Left ventricle myocardium inferior (tissue), 1 donor: ENCODE measurements at places on chromosomes 16 and 17.

GRCh38 chr16:12503191-12503590, 300.5 kb downstream of the CPPED1 start:
- DNase-seq, result no peak

GRCh38 chr17:61504697-61505096, 52.5 kb downstream of the TBX4 start:
- no peak for DNase-seq

DNA sequence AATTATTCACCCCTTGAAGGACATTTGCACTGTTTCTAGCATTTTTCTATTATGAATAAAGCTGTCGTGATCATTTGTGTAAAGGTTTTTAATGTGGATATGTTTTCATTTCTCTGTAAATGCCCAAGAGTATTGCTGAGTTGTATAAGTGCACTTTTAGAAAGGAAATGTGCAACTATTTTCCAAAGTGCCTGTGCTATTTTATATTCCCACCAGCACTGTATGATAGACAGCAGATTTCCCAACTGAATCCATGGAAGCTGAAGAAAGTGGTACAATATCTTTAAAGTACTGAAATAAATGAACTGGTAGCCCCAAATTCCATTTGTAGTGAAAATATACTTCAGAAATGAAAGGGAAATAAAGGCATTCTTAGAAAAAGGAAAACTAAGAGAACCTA, 238.4 kb downstream of the BCAS3 start:
- no peak for DNase-seq

DNA sequence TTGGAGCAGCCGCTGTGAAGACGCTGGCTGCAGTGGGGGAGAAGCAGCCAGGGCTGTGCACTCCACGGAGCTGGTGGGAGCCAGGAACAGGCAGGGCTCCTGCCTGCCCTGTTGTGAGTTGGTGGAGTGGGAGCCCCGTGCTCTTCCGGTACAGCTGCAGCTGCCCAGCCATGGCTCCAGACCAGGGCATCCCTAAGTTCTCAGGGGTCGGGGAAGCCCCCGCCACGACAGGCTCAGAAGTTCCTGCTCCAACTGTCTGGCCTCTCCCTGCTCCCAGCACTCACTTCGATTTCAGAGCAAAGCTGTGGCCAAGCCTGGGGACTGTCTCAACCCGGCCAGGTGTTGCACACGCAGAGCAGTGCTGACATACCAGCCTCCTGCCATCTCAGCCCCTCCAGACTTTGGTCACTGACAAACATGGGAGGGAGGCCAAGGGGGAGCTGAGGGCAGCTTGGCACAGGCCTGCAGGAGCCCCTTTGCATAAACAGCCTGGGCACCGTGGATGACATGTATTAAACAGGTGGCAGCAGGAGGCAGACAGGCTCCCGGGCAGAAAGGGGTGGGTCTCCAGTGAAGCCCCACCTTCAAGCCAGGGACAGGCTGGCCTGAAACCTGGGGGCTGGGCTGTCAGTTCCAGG, 13.9 kb upstream of the KDM8 start:
- DNase-seq, result no peak

GRCh38 chr17:31060791-31061550, 33.8 kb upstream of the NF1 start:
- no peak for DNase-seq

- no peak for DNase-seq
Observed at GRCh38 chr17:50267074-50267841, 7.0 kb upstream of the TMEM92 start.

GRCh38 chr16:56109205-56109604, 82.1 kb upstream of the GNAO1 start:
- DNase-seq, result no peak

- no peak for DNase-seq
Observed at GRCh38 chr17:48995304-48995973, 1.7 kb upstream of the IGF2BP1 start.

DNA sequence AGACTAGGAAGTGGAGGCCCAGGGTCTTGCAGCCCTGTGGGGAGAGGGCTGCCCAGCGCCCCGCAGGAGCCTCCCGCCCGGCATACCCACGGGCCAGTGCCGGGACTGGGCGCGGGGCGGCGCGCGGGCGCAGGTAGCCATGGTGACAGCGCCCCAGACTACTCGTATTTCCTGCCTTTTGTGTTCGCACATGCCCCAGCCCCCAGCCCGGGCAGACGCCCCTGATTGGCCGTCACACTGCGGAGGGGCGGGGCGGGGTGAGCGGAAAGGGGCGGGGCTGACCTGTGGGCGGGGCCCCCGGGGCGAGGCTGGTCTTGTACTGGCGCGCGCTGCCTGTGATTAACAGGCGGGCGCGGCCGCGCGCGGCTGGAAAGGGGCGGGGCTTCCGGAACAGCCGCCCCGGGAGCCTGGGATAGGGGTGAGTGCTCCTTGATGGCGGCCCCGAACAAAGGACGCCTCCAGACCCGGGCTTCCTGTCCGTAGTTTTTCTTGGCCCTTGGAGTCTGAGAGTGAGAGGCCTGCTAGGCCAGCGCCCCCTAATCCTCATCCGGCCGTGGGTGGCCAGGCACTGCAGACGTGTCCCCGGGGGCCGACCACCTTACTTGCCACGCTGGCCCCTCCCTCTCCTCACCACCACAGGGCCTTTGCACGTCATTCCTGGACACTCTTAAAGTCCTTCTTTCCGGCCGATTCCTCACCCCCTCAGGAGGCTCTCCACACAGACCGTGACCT, 71.0 kb downstream of the RAI1 start:
- DNase-seq, result peak; percentile 95

DNA sequence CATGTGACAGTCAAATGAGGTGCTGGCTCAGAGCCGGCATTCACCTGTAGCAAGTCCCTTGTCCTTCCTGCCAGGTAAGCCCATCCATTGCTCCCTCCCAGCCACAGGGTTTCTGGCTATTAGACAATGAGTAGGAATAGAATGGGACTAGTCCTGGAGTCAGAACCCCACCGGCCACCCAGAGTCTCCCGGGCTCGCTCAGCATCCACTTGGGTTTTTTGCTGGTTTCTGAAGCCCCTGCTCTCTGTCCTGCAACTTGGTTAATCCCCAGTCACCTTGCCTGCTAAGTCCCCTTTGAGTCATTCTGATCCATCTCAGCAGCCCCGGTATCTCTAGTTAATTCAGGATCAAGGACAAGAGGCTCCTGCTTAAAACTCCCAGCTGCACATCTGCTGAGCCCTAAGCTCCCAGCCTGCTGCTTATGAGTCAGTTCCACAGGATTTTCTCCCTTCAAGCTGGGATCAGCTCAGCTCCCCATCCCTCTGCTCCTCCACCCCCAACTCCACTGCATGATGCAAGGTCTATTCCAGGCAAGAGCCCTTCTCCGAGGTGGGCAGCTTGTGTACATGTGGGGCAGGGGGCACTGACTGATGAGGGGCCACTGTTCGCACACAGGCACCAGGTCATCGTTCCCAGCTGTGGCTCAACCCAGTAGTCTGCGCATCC, 19.9 kb upstream of the MRPS23 start:
- no peak for DNase-seq

DNA sequence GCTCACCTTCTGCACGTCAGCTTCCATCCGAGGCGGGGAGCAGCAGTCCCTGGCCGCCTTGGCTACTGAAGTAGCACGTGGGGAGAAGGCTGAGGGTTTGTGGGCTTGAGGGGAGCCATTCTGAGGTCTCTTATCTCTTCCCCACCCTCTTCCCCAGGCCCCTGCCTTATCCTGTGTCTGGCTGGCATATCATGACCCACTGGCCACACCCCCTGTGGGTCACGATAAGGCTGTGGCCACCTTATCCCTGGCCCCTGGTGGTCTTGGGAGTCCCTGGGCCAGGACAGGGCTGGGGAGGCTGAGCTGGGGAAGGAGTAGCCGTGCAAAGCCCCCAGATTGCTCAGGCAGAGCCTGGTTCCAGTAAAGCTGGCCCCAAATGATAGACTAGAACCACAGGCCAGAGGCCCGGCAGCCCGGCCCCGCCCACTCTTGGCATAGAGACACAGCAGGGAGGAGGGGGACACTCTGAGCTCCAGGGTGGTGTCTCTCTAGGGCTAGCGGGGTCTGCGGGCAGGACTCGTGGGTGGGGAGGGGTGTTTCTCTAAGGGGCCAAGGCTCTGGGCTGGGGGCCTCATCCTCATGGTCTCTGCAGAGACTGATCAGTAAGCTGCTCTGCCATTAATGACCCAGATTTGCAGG, 7.6 kb downstream of the SPNS2 start:
- DNase-seq, result no peak

- no peak for DNase-seq
Observed at GRCh38 chr16:57611181-57611580, 17.2 kb upstream of the ADGRG1 start.

- DNase-seq, result peak; percentile 89
Observed at GRCh38 chr16:69565671-69566239, at the start of gene NFAT5. TSS of gene NFAT5 (plus strand) at chr16:69565966. CDS start at chr16:69566302, 336 bp downstream.

- no peak for DNase-seq
Observed at GRCh38 chr16:5438591-5438990, 341.0 kb upstream of the EEF2KMT start.

- no peak for DNase-seq
Observed at GRCh38 chr17:2086306-2086705, 31.4 kb downstream of the HIC1 start.

DNA sequence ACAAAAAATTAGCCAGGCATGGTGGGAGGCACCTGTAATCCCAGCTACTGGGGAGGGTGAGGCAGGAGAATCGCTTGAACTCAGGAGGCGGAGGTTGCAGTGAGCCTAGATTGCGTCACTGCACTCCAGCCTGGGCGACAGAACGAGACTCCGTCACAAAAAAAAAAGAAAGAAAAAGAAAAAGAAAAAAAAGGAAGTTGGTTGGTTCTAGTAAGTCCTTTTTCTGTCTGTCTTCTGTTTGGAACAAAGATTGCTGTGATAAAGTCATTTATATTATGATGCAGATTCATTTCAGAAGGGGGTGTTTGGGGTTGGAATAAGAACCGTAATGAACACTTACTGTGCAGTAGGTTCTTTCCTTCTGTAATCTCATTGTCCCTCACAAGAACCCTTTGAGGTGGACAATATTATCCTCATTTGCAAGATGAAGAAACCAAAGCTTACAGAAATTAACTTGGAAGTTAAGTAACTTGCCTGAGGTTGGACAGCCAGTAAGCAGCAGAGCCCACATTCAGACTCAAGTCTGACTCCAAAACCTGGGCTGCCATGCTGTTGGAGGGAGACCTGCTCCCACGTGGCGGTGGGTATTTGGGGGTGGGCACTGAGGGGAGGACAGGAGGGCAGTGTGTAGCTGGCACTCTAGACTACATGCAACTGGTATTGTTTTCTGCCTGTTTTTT, 10.3 kb downstream of the MINK1 start:
- no peak for DNase-seq

- peak; percentile 6 for DNase-seq
Observed at GRCh38 chr17:229709-230394, 48.4 kb upstream of the DOC2B start.

GRCh38 chr17:60941028-60941427, 263.4 kb downstream of the BCAS3 start:
- peak; percentile 38 for DNase-seq

GRCh38 chr17:64202683-64203344, 60.2 kb downstream of the TEX2 start:
- DNase-seq, result no peak

- no peak for DNase-seq
Observed at GRCh38 chr16:23908790-23909189, 73.0 kb downstream of the PRKCB start.

DNA sequence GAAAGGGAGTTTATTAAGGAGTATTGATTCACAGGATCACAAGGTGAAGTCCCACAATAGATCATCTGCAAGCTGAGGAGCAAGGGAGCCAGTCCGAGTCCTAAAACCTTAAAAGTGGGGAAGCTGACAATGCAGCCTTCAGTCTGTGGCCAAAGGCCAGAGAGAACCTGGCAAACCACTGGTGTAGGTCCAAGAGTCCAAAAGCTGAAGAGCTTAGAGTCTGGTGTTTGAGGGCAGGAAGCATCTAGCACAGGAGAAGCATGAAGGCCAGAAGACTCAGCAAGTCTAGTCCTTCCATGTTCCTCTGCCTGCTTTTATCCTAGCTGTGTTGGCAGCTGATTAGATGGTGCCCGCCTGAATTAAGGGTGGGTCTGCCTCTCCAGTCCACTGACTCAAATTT, 193.0 kb downstream of the KIF2B start:
- DNase-seq, result no peak

GRCh38 chr16:9859701-9860327, 322.4 kb downstream of the GRIN2A start:
- no peak for DNase-seq
